ENCODE measurements at places on chromosomes 5 and 9.

DNA sequence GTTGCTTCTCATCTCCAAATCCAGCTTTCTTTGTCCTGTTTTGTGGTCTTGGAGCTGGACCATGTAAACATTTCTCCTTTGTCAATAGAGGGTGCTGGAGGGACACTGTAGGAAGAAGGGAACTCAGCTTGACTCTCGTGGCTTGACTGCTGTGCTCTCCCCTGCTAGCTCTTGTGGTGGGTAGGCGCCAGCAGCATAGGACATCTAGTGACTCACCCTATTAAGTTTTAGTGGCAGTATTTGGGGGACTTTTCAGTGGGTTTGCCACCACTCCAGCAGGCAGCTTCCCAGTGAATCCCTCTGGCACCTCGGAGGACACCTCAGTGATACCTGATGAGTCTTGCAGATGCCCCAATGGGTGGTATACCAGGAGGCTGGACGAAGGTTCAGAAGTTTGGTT is 97.8 kb downstream of the TSSK1B start:
- no peak for DNase-seq

GRCh38 chr5:140131967-140132409 is 6.3 kb downstream of the IGIP start:
- no peak for DNase-seq

DNA sequence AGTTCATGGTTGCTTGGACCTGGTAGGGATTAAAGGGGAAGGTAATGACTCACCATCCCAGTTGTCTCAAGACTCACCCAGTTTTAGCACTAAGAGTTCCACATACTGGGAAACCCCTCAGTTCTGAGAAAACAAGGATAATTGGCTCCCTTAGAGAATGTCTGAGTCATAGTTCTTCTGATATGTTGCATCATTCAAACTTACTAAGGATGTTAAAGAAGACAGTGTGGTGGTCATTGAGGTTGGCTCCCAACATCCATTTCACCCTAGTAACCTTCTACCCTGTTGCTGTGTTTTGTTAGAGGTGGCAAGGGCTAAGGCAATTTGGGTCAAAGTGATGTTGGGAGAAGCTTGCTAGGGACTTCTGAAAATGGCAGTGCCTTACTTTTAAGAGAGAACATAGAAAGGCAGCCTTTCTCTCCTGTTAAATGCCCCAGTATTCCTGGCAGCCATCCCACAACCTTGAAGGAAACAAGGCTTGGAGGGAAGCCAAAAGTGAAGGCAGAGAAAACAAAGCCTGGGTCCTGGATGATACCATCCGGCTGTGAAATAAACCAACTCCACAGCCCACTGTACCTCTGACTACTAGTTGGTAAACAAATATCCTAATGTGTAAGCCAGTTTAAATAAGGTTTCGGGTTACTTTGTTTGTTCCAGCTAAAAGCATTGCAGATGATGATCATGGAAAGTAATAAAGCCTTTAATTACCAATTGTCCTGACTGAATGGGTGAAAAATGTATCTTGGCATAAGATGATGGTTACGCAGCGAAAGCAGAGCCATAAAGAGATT is 80.4 kb upstream of the ADAMTSL1 start:
- no peak for DNase-seq

DNA sequence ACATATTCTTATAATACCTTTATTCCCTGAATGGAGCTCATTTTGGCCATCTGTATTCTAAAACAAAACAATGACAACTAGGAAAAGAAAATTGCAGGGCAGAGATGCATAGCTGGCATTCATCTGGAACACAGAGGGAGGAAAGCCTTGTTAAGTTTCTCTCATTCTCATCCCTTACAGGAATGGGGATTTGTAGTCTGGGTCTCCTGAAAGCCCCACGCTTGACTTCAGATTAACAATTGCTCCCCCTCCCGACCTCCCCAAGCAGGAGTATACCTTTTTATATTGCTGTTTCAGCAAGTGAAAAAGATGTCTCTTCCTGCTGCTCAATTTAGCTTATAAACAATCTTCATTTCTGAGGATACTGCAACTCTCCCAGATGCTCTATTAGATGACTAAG is 812.1 kb downstream of the EFNA5 start:
- no peak for DNase-seq

- no peak for DNase-seq
Observed at GRCh38 chr9:73180403-73180802, 28.7 kb downstream of the ANXA1 start.

DNA sequence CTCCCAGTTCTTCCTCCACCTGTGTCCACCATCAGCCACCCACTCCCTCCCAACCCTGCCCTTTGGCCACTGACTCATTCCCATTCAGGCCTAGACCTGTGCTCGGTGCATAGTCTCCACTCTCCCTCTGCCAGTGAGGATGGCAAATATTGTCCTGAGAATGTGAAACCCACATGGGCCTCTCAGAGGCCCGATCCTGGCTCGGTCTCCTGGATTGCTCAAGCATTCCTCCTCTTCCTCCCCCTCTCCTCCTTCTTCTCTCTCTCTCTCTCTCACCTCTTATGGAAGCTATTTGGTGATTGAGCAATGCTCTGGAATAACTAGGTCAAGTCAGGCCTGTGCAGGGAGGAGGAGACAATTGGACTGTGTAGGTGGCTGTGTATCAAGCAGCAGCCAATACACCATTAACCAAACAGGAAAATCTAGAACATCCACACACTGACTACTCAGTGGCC is 99.9 kb downstream of the KLF4 start:
- DNase-seq, result no peak

- peak; percentile 66 for DNase-seq
Observed at GRCh38 chr9:129610473-129611306, 10.2 kb downstream of the C9orf50 start.

- no peak for DNase-seq
Observed at GRCh38 chr5:151595411-151595826, 4.3 kb upstream of the FAT2 start.

DNA sequence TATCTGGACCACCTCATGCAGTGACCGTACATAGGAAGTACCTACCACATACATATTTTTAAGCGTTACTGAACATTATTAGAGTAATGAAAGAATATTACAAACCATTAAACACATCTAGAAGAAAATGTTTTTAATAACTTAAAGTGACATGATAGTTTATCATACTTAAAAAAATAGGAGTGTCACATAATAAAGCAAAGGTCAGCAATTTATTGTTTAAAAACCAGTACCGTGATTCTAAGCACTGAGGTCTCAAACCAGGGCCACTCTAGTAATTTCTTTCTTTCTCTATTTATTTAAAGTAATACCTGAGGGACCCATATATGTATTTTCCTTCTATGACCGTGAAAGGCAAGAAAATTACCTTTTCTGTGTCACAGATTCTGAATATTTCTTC is 216.0 kb downstream of the MLLT3 start:
- no peak for DNase-seq

DNA sequence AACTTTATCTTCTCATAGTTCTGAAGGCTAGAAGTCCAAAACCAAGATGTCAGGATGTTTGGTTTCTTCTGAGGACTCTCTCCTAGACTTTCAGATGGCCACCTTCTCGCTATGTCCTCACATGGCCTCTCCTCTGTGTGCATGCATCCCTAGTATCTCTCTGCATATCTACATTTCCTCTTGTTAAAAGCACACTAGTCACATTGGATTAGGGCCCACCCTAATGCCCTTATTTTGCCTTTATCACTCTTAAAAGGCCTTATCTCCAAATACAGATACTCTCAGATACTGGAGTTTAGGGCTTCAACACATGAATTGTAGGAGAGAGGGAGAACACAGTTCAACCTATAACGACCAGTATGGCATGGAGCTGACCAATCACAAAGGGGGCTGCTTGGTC is 151.7 kb downstream of the PRELID2 start:
- no peak for DNase-seq

DNA sequence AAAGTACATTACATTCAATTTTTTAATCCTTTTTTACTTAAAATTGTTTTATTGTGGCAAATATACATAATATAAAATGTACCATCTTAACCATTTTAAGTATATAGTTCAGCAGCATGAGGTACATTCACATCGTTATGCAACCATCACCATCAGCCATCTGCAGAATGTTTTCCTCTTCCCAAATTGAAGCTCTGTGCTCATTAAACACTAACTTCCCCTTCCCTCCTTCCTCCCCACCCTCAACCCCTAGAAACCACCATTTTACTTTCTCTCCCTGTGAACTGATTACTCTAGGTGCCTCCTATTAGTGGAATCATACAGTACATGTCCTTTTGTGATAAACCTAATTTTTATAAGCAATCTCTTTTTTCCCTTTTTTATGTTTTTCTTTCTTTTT is 15.6 kb downstream of the TEX53 start:
- DNase-seq, result no peak

DNA sequence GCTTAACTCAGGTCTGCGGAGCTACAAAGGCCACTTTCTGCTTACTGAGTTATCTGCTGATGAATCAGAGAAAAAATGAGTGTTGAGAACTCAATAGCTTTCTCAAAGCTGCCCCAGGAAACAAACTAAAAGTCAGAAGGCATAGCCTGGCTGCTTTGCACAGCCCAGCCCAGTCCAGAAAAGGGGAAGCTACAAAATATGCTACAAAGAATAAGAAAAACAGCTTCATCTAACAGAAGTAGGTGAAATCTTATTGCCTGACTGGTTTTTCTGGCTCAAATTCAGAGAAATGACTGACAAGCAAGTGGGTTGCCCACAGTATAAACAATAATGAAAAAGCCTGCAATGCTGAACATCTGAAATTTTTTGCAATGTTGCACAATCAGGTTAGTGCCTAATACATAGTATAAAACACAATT is 156.2 kb downstream of the PPP2R2B start:
- DNase-seq, result no peak
